ENCODE measurements at places on chromosomes 3 and 15.

GRCh38 chr3:112604536-112604935 is 36.4 kb downstream of the CCDC80 start:
- no peak for DNase-seq

DNA sequence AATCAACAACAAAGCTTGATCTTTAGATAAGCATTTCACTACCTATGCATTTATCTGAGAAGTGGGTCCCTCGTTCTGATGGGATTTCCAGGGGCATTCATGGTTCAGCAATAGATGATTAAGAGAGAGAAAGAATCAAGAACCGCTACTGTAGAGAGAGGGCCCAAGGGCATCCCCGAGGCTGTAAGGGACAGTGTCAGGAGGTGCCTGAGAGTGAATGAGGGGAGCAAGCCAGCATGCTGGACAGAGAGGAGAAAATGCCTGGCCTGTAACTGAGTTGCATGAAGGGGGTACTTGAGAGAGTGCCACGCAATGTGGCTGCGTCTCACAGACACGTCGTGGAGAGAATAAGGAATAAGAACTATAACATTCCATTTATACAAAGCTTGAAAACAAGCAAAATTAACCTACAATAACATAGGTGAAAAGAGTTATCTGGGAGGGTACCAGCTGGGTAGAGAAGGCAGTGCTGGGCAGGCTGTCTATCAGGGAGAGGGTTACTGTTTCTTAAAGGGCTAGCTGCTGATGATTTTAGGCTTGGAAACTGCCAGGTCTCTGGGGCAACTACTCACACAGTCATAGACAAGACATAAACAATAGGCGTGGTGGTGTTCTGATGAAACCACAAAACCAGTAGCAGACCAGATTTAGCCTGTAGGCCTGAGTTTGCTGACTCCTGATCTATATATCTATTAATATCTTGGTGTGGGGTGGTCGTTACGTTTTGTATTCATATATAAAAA is 374.6 kb upstream of the CFAP20DC start:
- DNase-seq, result no peak

DNA sequence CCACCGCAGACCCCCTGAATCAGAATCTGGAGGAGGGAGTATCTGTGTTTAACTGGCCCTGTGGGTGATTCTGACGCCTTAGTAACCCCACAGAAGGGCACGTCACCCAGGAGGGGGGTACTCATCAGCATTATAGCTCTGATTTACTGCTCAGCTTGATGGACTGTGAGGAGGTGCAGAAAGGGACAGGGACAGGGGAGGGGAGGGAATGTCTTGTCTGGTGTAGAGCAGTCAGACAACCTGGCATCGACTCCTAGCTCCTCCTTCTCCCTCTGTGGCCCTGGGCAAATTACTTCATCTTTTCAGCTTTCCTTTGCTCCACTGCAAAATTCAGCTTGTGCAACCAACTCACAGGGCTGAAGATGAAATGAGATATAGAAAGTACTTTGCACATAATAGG is 42.3 kb upstream of the GLCE start:
- DNase-seq, result no peak

- no peak for DNase-seq
Measured at GRCh38 chr3:176789281-176789705, 408.0 kb downstream of the TBL1XR1 start.

DNA sequence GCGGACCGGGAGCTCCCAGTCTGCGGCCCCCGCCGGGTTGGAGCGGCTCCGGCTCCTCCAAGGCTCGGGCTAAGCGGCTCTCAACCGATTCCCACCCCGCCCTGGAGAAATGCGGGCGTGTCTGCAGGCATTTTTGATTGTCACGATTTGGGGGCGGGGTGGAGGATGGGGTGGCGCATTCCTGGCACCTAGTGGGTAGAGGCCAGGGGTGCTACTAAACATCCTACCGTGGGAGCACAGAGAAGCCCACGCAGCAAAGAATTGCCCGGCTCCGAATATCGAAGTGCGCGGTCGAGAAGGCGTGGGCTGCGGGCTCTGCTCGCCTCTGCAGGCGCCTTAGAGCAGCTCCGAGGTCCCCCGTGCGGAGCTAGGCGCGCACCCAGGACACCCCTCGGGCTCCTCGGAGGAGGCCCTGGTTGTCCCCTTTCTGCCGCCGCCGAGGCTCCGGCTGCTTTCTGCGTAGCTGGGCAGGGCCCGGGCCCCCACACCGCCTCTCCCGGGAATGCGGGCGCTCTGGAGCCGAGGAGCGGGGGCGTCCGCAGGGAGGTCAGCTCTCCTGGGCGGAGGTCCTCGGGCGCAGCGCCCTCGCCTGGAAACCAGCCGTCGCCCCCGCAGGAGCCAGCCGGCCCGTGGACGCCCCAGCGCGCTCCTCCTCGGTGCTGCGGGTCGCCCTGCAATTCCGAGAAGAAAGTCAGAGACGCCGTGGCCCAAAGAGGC is 16.5 kb upstream of the LAMP3 start:
- DNase-seq, result no peak

DNA sequence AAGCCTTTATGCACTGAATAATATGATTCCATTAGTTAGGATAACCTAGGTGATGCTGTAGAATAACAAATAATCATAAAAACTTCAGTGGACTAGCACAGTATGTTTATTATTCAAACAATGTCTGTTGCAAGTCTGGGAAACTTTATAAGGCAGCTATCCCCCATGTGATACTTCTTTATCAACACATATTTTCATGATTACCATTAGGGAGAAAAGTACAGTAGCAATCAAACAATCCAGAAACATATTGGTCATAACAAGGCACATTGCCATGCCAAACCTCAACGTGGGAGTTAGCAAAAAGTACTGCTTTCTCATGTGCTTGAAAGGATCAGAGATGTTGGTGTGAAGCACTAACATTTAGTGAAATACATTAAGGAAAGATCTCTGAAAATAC is 35.5 kb downstream of the EOMES start:
- no peak for DNase-seq

GRCh38 chr3:52145736-52146110 is 8.5 kb downstream of the POC1A start:
- no peak for DNase-seq

- no peak for DNase-seq
Measured at GRCh38 chr3:27166888-27167287, 202.3 kb downstream of the NEK10 start.

DNA sequence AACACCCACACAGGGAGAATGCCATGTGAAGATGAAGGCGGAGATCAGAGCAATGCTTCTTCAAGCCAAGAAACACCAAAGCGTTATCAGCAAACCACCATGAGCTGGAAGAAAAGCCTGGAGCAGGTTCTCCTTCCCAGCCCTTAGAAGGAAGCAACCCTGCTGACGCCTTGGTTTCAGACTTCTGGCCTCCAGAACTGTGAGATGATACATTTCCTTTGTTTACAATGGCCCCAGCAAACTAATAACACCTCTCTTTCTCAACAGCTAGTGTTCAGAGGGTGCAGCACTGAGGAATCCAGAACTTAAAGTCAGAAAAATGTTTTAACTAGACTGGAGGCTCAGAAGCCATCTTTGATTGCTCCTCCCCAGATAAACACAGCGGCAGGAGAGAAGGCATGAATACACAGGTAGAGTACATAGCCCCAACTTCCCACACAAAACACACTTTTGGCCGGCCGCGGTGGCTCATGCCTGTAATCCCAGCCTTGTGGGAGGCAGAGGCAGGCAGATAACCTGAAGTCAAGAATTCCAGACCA is 132.4 kb upstream of the LPP start:
- no peak for DNase-seq

- no peak for DNase-seq
Measured at GRCh38 chr3:110246796-110247376, 824.7 kb upstream of the NECTIN3 start.

- no peak for DNase-seq
Measured at GRCh38 chr3:187720337-187720670, 17.9 kb upstream of the RTP2 start.

DNA sequence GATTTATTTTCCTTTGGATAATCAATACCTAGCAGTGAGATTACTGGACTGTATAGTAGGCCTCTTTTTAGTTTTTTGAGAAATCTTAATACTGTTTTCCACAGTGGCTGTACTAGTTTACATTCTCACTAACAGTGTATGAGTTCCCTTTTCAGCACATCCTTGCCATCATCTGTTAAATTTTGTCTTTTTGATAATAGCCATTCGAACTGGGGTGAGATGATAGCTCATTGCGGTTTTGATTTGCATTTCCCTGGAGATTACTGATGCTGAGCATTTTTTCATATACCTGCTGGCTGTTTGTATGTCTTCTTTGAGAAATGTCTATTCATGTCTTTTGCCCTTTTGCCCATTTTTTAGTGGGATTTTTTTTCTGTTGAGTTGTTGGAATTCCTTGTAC is 210.8 kb downstream of the CGGBP1 start:
- DNase-seq, result no peak

GRCh38 chr3:130963878-130964277 is 62.7 kb downstream of the ASTE1 start:
- no peak for DNase-seq

Data from NCI-H2081 (cell line).